T-helper 9 cell (primary cell): ENCODE measurements at places on chromosomes 2 and 18.

DNA sequence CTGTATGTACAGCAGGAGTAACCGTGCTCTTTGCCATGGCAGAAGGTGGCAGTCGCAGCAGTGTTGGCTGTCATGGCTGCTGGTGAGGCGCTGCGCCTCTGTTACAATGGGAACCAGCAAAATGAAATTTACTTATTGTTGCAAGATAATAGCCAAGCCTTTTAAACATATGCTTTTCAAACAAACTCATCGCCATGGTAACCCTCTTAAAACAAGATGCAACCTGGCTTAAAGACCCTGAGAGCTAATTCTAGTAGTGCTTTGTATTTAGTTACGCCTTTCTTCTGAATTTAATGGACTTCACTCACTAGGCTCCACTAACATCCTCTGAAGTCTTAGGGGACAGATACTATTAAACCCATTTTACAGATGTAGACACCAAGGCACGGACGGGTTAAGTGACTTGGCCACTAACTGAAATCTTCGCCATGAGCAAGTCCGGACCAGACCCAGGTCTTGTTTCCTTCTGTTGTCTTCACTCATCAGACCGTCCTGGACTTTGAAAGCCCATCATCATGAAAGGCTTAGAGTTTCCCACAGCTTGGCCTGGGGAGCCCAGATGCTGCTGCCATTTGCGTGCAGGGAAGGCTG lies 111.6 kb upstream of the ODC1 start:
- no peak for DNase-seq

- DNase-seq = no peak
Observed at GRCh38 chr2:152729844-152730243, 11.4 kb downstream of the ARL6IP6 start.

GRCh38 chr2:46537624-46538295 lies 58.4 kb downstream of the TMEM247 start:
- DNase-seq = no peak

DNA sequence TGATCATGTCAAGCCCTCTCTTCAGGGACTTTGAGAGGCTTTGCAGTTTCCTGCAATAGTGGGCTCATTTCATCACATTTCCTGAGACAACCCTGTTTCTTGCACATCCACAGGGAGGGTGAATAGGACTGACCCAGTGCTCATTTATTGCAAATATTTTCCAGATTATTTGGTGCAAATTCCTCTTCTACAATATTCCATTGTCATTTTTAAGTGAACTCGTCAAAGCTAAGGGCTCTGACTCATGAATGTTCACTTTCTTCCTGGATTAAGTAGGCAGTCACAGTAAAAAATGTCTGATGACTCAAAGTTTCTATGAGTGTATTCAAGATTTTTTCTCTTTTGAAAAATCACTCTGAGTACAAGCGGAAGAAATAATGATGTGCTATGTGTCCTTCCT lies 225.5 kb upstream of the GALNT5 start:
- no peak for DNase-seq

DNA sequence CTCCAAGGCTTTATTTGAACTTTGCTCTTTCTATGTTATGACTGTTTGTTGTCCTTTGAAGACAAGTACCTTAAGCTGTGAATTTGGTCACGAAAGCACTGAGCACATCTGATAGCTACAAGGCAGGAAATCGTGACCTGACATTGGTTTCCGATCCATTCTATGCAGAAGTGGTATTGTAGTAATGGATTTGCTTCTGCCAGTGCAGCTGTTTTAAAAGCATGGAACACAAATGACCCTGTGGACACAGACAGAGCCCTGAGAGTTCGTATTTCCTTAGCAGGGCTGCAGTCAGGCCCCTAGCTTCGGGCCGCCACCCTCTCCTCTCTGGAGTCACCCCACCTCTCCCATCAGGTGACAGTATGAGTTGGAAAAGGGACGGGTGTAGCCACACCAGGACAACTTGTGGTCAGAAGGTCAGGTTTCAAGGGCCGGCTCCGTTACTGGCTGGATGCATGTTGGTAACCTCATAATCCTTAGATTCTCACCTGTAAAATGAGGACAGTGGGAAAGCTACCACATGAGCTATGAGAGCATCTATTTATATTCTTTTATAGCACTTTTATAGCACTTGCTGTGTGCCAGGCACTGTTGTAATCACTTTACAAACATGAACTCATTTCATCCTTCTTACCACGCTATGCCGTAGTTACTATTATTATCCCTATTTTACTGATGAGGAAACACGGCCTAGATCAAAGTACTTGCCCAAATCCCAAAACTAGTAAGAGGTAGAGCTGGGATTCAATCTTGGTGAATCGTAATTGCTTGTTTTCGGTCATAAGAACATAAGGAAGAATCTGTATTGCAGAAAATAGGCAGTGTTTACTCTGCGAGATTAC lies 70.2 kb downstream of the SPATS2L start:
- no peak for DNase-seq

DNA sequence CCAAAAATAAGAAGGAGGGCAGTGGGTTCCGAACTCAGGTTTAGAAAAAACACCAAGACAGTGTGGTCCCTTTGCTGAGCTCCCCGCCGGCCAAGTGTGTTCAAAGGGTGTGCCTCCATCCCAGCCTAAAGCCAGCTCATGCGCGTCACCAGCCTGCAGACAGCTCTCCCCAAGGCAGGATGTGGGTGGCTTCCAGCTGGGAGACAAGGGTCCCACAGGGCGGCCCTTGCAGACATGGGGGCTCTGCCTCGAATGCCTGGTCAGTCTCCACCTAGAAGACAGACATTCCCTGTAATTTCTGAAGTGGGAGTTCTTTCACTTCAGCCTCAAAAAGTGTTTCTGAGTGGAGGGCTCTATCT lies 135.8 kb upstream of the GPC1 start:
- no peak for DNase-seq

DNA sequence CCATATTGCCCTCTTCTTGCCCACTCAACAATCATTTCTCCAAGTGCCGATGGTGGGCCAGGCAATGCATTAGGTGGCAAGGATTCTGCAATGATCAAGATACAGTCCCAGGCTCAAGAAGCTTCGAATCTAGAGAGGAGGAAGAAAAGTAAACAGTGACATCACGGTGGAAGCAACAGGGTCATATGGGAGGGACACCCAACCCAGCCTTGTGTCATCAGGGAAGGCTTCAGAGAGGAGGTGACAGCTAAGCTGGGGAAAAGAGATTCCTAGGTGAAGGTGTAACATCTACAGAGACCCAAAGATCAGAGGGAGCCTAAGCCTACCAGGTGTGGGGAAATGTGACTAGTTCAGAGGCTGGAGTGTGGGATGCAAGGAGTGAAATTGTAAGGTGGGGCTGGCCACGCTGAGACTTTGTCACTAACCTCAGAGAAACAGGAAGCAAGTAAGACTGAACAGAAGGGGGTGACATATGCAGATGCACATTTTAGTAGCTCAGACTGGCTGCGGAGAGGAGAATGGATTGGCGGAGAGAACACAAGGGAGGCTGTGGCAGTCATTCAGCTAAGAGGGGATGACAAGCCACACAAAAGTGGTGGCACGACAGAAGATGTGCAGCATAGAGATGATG lies 104.9 kb downstream of the ANKRD44 start:
- DNase-seq = peak; percentile 51

DNA sequence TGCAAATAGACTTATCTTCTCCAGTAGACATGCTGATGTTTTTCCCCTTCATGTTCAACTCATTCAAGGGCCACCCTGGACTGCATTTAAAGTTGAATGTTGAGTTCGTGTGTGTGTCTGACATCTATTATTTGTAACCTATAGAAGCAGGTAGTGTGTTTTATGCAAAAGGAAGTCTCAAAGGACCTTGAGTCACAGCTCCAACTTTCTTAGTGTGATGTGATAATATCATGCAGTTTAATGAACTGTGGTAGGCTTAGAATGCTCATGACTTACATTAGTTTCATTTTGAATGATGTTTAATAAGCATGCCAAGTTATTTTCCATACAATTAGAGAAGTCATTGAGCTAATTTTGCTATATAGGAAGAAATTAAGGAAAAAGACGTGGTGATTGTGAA lies 67.9 kb downstream of the CERS6 start:
- no peak for DNase-seq

DNA sequence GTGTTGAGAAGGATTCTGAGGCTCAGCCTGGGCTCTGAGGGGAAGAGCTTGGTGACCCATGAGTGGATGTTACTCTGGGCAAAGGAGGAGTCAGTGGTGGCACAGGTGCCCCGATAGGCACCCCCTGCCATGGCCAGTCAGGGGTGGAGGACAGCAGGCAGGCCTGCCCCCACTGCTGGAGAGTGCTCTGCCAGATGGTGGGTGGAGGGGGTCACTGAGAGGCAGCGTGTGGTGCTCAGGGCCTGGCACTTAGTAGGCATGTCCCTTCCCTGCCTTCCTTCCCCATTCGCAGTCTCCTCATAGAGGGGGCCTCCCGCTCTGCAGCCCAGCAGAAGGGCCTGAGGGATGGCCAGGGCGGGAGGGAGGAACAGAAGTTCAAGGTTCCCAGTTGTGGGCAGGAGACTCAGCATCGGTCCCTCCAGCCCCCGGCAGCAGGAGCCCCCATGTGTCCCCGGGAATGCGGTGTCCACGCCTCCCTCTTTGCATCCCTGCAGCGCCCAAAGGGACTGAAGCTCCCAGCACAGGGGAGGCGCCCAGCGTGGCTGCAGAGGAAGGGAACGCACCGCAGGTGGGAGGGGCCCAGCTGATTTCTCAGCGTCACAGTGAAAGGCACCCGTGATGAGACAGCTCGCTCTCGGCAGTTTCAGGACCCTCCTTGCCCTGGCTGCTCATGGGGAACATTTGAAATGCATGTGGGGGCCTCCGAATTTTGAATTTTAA lies 5.7 kb upstream of the SNED1 start:
- no peak for DNase-seq

GRCh38 chr2:3461801-3462492 lies 57.4 kb downstream of the ADI1 start:
- no peak for DNase-seq

DNA sequence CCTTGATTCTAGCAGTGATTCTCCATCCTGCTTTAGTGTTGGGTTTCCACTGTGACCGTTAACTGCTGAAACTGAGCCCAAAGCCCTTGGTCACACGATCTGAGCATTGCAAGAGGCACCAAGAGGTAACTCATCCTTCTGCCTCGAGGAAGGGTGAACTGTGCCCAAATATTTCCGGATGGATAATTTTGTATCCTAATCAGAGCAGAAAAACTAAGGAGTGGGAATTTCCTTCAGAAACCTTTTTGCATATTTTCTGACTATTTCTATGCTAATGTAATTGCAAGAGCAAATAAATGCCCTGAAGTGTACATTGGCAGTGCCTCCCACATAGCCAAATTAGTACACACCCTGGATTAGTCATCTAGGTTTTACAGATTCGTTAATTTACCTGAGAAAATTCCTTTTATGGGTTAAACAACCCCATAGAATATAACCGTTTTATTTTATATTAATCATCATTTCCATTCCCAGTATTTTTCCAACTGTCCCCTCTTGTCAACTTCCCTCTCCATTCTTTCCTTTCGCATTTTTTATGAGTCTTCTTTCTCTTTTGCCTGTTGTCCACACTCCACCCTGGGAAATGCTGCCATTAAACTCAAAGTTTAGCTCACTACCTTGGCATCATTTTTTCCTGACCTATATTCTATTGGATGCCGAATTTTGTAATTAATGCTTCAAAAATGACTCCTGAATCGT lies 31.7 kb upstream of the COBLL1 start:
- DNase-seq = no peak

DNA sequence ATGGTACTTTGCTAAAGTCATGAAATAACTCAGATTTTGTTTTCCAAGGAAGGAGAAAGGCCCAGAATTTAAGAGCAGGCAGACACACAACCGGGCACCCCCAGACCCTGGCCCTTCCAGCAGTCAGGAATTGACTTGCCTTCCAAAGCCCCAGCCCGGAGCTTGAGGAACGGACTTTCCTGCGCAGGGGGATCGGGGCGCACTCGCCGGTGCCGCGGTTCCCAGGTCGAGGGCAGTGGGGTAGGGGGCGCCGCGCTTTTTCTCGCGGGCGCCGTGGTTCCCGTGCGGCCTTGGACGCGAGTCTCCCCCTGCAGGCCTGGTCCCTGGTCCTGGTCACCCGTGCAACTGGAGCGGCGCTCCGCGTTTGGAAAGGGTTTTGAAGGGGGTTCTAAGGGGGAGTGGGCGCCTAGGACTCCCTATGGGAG lies 1.2 kb downstream of the ZNF236 start:
- no peak for DNase-seq

DNA sequence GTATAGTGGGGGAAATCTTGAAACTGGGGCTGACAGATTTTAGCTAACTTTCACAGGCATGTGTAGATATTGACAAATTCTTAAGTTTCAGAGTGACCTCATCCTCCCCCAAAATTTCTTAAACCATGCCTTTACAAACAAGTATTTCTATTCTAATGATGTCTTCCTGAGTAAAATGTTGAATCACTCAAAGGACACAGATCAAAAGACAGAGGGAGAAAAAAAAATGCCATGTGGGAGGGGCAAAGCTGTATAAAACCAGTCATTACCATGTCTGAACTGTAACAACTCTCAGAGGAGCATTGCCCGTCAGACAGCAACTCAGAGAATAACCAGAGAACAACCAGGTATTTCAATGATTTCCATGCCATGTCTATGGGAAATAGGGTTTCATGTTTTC lies at the start of gene SERPINB2:
SERPINB2 (plus strand) TSS at position 282 of the 400 bp plus-strand sequence. CDS start 3,740 bp downstream, outside the sequence.
- DNase-seq = no peak

DNA sequence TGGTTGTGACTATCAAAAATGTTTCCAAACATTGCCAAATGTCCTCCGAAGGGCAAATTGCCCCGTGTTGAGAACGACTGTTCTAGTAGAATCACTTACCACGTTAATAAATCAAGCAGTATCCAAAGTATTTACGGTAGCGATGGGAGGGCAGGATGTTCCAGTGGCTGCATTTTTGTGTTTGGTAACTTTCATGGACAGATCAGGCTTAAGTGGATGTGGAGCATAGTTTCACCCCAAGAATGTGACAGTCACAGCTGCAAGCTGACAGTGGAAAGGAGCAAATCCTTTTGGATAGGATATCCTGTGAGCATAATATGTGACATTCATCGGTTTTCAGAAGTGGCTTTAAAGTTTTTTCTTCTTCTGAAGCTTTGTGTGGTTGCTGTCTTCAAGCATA lies 46.3 kb upstream of the DARS1 start:
- no peak for DNase-seq

GRCh38 chr2:217890445-217890844 lies 112.3 kb downstream of the TNS1 start:
- no peak for DNase-seq

GRCh38 chr2:167966937-167967913 lies 280.2 kb downstream of the STK39 start:
- DNase-seq = no peak

GRCh38 chr2:223952280-223952968 lies 4.8 kb upstream of the MRPL44 start:
- DNase-seq = no peak

- no peak for DNase-seq
Observed at GRCh38 chr2:238873841-238874240, 26.0 kb downstream of the TWIST2 start.

GRCh38 chr2:42925742-42926433 lies 133.5 kb upstream of the HAAO start:
- DNase-seq = no peak
